ENCODE measurements at places on chromosomes 3 and 15.

DNA sequence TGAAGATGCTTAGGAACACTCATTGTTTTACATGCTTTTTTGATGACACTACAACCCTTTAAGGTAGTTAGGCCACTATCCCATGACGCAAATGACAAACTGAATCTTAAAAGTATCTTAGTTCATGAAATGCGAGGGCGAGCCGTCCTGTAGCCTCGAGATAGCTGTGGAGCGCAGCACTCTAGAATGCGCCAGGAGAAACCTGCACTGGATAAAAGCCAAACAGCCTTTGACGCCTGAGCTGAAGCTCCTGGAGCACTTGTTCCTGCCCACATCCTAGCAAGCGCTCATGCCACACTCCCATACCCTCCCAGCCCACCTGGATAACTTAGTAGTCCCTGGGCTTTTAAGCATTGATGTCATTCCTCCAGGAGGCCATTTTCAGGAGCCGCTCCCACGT lies 516.9 kb downstream of the GABRG3 start:
- DNase-seq: no peak

- DNase-seq: no peak
Observed at GRCh38 chr15:52067545-52067926, 45.0 kb downstream of the BCL2L10 start.

DNA sequence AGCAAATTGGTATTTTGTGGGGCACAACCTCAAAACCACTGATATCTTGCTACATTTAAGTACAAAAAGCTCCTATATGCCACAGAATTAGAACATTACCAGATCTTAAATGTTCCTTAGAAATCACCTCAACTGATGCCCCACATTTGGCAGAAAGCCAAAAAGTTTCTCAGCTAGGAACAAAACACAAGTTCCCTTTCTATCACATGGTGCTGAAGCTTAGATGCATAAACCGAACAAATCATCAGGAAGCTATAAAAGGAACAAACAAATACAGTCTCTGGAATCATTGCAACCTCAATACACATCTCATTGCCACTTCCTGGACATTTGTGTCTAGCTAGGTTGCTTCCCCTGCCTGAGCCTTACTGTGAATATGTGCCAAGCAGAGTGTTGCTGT lies 492.6 kb downstream of the LPP start:
- DNase-seq: no peak

GRCh38 chr15:90087454-90088154 lies 14.7 kb downstream of the IDH2 start:
- no peak for DNase-seq

DNA sequence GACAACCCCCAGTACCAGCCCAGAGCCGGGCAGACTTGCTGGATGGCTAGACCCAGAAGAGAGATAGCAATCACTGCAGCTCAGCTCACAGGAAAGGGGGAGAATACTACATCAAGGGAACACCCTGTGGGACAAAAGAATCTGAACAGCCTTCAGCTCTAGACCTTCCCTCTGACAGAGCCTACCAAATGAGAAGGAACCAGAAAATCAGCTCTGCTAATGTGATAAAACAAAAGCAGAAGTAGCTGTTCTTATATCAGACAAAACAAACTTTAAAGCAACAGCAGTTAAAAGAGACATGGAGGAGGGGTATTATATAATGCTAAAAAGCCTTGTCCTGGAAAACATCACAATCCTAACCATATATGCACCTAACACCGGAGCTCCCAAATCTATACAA lies 283.3 kb downstream of the KLF13 start:
- DNase-seq: no peak

GRCh38 chr15:67066041-67066958 lies 898 bp downstream of the SMAD3 start:
- no peak for DNase-seq

DNA sequence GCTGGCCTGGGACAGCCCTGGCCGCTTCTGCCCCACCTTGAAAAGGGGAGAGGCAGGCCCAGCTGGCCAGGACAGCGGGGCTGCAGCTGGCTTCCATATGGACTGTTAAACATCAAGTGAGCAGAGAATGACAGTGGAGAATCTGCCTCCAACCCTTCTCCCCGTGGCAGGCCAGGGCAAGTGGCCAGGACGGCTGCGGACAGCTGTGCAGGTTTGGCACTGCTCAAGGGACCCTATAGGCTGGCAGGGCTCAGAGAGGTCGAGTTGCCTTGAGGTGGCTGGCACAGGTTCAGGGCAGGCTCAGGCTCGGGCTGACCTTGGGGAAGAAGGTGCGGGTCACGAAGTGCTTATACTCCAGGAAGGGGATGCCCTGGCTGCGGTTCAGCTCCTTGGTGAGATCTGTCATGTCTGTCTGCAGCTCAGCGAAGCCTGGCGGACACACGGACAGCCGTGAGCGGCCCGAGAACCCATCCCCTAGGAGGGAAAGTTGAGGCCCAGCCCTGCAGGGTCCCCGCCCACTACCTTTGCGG lies 24.3 kb downstream of the H1-8 start:
- DNase-seq: no peak

- DNase-seq: no peak
Observed at GRCh38 chr15:28125673-28126651, 26.8 kb upstream of the OCA2 start.

- DNase-seq: no peak
Observed at GRCh38 chr3:121075191-121075590, 167.2 kb downstream of the STXBP5L start.

DNA sequence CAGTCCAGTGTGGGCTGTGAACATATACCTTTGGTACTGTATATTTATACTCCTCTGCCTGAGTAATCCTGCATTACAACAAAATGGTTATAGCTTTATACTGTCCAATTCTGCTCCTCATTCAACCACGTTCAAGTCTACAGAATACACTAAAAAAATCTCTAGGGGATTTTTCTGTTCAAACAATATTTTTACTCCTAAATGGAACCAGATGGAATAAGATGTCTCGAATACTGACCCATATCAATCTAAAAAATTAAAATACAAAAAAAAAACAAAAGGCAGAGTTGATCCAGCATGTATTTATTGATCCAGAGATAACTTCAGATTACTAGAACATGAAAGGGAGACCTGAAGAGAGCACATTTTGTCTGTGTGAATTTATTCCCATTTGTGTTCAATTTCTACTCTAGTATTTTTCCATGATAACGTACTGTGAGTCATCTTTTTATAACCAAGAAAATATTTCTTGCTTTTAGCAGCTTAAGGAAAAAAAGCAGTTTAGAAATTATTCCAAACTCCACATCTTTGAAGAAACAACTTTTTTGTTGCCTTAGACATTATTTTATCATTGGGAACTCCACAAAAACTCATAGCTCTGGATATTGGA lies 910.7 kb downstream of the TBL1XR1 start:
- DNase-seq: no peak
